ENCODE measurements at places on chromosomes 11 and 22.

GRCh38 chr22:32073823-32074380 is 30.8 kb downstream of the SLC5A1 start:
- no peak for DNase-seq

DNA sequence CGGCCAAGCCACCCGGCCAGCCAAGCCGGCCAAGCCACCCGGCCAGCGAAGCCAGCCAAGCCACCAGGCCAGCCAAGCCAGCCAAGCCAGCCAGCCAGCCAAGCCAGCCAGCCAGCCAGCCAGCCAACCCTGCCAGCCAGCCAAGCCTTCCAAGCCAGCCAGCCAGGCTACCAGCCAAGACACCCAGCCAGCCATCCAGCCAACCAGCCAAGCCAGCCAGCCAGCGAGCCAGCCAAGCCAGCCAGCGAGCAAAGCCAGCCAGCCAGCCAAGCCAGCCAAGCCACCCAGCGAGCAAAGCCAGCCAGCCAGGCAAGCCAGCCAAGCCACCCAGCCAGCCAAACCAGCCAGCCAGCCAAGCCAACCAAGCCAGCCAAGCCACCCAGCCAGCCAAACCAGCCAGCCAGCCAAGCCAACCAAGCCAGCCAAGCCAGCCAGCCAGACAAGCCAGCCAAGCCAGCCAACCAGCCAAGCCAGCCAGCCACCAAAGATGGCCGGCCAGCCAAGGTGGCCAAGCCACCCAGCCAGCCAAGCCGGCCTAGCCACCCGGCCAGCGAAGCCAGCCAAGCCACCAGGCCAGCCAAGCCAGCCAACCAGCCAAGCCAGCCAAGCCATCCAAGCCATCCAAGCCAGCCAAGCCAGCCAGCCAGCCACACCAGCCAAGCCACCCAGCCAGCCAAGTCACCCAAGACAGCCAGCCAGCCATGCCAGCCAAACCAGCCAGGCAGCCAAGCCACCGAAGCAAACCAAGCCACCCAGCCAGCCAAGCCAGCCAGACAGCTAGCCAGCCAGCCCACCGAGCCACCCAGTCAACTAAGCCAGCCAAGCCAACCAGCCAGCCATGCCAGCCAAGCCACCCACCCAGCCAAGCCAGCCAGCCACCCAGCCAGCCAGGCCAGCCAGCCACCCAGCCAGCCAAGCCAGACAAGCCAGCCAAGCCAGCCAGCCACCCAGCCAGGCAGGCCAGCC is 28.8 kb downstream of the CCT8L2 start:
- DNase-seq: no peak

- DNase-seq: peak; percentile 42
Measured at GRCh38 chr22:22752556-22753477, 108.4 kb downstream of the GGTLC2 start.

GRCh38 chr11:7892059-7892699 is 38.9 kb downstream of the OR10A6 start:
- peak; percentile 88 for DNase-seq

DNA sequence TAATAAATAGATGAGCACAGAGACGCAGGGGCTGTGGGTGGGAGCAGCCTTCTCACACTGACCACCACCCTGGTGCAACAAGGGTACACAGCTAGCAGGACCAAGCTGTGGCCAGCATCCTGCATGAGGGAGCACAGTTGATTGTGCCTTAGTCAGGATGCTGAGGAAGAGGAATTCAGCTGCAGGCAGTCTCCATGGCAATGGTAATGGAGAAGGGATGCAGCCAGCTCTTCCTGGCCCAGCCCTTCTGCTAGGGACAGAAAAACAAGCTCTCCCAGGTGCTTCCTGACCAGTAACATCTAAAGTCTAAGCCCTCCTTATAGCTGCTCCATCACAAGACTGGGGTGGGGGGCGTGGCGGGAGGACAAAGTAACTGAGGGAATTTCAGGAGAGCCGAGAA is 363.5 kb downstream of the BUD13 start:
- no peak for DNase-seq

DNA sequence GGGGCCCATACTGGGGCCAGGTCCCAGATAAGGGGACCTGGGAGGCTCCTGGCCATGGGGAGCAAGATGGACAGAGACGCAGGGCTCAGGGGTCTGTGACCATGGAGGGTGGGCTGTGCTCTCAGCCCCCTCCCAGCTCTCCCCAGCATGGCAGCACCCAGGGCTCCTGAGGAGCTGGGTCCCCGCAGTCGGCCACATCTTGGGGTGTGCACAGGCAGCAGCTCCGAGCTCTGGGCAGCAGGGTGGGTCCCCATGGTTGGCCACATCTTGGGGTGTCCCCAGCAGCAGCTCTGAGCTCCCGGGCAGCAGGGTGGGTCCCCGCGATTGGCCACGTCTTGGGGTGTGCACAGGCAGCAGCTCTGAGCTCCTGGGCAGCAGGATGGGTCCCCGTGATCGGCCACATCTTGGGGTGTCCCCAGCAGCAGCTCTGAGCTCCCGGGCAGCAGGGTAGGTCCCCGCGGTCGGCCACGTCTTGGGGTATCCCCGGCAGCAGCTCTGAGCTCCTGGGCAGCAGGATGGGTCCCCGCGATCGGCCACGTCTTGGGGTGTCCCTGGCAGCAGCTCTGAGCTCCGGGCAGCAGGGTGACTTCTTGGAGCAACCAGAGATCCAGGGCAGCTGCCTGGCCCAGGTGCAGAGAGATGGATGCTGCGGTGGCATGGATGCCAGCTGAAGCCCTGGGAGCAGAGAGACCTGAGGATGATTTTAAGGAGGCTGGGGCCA is 18.3 kb upstream of the MUC5B start:
- DNase-seq: no peak

- no peak for DNase-seq
Measured at GRCh38 chr11:21768388-21768787, 424.5 kb upstream of the ANO5 start.

- no peak for DNase-seq
Measured at GRCh38 chr11:105226091-105226490, 86.5 kb upstream of the CARD18 start.

DNA sequence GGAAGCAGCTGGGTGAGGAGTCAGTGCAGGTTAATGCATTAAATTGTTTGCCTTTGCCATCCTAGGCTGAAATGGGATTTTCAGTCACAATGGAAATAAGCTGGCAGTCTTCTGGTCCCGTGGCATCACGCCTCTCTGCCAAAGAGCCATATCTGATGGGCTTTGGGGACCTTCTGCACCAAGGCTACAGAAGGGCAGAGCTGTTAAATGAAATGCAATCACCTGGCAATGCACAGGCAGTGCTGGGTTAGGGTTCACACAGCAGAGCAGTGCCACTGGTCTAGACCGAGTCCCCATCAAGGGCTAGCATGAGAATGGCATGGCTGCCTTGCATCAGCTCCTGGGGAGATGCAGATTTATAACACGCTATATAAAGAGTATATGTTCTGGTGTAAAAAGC is 749.2 kb downstream of the NTM start:
- DNase-seq: no peak

DNA sequence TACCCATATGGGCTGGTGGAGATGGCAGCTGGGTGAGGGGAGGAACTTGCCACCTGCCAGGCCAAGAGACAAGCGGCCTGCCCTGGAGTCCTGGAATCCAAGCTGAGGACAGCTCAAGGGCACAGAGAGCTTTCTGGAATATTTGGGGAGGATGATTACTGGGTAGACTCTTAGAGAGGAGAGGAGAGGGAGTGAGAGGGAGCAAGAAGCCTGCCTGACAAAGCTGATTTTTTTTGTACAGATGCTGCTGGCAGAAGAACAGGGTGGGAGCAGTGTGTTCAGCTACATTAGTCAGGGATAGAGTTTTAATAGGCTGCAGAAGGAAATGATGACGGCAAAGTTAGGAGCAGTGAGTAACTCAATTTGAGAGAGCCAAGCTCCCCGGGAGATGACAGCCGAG is 299.3 kb downstream of the NXPE2 start:
- DNase-seq: no peak

GRCh38 chr11:36253238-36253637 is 36.0 kb downstream of the COMMD9 start:
- peak; percentile 22 for DNase-seq

DNA sequence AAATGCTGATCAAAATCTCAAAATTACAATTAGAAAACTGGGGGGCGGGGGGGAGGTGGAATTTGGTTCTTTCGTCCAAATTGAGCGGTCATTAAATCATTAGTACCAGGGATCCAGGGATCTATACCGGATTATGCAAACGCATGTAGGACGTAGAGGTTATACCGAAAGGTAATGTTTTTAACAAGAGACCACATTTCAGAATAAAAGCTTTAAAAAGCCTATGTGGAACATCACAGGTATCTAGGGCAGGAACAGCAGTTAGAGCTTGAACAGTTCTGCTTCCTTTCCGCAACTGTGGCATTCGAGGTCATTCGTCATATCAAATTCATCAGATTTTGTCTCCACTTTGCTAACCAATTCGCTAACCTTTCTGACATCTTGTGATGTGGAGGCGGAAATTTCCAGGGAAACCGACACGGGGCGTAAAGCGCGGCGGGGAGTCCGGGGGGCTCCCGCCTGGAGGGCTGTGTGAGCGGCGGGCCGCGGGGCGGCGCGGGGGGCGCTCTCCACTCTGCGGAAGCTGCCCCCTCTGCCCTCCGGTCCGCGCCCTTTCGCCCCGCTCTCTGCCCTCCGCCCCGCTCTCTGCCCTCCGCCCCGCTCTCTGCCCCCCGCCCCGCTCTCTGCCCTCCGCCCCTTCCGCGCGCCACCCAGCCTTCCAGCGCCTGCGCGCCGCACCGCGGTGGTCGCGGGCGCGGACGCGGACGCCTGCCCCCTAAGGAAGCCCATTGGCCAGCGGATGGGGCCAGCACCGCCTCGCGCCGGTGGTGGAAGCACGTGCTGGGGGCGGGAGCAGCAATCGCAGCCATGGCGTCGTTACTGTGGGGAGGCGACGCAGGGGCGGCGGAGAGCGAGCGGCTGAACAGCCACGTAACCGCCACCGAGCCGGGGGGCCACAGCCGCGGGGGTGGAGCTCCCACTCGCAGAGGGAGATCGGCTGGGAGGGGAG is at the start of gene DDX25:
TSS of gene DDX25 (plus strand) at position 798 of the 949 bp plus-strand sequence. CDS start at position 808, 10 bp downstream.
- no peak for DNase-seq

DNA sequence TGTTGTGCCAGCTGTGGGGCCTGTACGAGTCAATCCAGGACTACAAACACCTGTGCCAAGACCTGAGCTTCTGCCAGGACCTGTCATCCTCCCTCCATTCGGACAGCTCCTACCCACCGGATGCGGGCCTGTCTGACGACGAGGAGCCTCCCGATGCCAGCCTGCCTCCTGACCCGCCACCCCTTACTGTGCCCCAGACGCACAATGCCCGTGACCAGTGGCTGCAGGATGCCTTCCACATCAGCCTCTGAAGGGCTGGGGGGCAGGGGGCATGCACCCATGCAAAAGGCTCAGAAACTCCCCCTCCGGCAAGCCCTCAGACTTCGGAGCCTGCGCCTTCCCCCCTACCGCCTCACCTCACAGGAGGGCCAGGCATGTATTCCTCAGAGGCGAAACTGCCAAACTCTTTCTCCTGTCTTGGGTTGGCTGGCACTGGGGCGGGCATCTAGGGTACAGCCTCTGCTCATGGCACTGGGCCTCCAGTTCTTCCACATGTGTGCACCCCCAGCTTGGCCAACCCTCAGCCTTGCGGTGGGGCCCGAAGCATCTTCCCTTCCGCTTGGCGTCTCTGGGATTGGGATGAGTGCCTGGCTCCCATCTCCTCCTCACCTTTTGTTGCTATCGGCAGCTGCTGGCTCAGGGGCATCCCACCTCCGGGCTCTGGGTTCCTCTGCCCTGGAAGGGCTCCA is 1.2 kb downstream of the FAM89B start:
- no peak for DNase-seq

- DNase-seq: no peak
Measured at GRCh38 chr22:46017166-46017565, 40.2 kb upstream of the WNT7B start.

- DNase-seq: no peak
Measured at GRCh38 chr11:85626496-85626895, 648 bp downstream of the DLG2 start.

- no peak for DNase-seq
Measured at GRCh38 chr11:93672280-93672679, 10.8 kb downstream of the CEP295 start.

DNA sequence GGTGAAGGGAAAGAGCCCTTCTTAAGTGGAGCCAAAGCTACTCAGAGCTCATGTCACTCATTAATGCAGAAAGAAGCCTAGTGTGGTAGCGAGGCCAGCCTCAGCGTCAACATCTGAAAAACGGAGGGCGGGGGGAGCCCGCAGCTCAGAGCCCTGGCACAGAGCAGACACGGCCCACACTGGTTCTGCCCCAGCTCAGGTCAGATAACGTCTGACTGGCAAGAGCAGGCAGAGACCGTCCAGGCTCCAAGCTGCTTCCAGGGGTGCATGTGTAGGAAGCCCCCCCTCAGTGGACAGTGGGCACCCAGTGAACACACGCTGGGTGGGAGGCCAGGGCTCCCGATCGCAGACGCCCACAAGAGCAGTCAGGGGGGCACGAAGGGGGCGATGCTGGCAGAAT is 100.8 kb downstream of the SHANK2 start:
- DNase-seq: no peak

- DNase-seq: no peak
Measured at GRCh38 chr22:36589856-36590255, 60.9 kb upstream of the EIF3D start.

DNA sequence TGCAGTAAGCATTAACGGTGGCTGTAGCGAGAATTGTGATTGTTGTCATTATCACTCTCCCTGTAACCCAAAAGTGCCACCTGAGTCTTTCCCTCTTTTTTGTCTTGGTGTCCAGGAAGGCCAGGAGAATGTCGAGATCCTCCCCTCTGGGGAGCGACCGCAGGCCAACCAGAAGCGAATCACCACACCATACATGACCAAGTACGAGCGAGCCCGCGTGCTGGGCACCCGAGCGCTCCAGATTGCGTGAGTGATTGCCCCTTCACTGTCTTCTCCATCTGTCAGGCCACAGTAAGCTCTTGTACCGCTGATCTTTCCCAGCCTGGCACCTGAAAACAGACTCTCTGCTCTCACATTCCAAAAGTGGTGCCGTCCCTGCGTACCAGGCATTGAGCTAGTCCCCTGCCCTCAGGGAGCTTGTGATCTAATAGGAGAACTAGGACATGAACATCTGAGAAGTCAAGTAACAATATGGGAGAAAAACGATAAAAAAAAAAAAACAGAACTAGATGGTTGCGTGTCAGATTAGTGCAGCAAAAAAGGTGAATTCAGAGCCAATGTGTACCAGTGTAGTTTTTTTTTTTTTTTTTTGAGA is 5.8 kb downstream of the POLR2F start:
- no peak for DNase-seq

DNA sequence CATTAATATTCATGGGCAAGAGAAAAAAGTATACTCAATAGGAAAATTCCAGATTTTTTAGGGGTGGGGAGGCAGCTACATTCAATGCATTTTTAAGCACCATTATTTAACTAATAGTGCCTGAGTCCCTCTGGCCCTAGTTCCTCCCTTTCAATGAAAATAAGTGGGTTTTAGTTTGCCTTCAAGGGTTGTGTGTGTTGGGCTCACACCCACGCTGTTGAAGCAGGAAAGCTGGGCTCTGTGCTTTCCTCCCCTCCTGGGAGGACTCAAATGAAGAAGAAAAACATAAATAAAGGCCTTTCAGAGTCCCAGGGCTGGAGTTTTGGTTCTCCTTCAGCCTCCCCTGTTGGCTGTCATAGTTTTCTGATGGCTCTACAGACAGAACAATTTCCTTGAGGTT is 366.2 kb downstream of the MIAT start:
- no peak for DNase-seq
